ENCODE measurements at places on chromosomes 7 and 10. TPM values are rescaled to one million over a fixed set of nuclear protein-coding genes. Genes with fewer than 3 reads are reported as not detected.

The GRM3 gene
- total RNA-seq: not detected

- DNase-seq: no peak
Measured at GRCh38 chr7:80725181-80725611, 86.8 kb downstream of the CD36 start.

DNA sequence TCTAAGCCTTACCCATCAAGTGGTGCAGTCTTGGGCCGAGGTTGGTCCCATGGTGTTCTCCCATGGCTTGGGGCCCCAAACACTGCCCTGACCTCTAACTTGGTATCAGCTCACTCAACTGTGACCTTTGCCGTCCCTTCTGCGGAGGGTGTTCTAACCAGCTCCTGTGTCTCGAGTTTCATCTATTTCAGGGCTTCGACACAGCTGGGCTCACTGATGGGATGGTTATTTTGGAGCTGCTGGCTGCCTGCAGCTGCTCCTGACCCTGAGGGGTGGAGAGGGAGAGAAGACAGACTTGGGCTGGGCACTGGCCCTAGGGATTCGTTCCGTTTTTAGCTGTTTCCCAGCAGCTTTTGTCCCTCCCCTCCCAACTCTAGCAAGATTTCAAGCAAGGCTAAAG lies 86.9 kb downstream of the NEURL1 start:
- no peak for DNase-seq

GRCh38 chr7:86301301-86301700 lies 342.4 kb upstream of the GRM3 start:
- no peak for DNase-seq

DNA sequence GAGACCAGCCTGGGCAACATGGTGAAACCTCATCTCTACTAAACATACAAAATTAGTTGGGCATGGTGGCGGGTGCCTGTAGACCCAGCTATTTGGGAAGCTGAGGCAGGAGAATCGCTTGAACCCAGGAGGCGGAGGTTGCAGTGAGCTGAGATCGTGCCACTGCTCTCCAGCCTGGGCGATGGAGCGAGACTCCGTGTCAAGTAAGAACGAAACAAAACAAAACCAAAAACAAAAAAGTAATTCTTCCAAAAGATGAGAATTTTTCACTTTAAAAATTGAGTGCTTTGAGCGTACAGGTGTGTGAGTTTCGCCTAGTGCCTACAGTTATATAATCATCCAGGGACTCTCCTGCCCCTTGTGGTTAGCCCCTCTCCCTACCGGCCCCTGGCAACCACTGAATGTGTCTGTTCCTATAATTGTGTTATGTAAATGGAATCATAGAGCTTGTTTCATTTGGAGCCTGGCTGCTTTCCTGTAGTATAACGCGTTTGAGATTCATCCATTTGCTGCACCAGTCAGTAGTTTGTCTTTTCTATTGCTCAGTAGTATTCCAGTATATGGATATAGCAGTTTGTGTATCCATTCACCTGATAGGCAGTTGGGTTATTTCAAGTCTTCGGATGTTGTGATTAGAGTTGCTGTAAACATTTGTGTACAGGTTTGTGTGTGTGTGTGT lies 80.0 kb downstream of the RBM33 start:
- DNase-seq: no peak
